MV-4-11 (cell line): ENCODE measurements at places on chromosomes 5 and 9.
A peak's percentile ranks its signal among the peaks of the same experiment; 100 is the strongest.

GRCh38 chr9:42388146-42388690 is 204.8 kb downstream of the SPATA31A6 start:
- DNase-seq: no peak

- no peak for DNase-seq
Observed at GRCh38 chr5:128842241-128842640, 123.0 kb upstream of the SLC27A6 start.

- DNase-seq: no peak
Observed at GRCh38 chr9:106892632-106893031, 29.7 kb downstream of the ZNF462 start.

DNA sequence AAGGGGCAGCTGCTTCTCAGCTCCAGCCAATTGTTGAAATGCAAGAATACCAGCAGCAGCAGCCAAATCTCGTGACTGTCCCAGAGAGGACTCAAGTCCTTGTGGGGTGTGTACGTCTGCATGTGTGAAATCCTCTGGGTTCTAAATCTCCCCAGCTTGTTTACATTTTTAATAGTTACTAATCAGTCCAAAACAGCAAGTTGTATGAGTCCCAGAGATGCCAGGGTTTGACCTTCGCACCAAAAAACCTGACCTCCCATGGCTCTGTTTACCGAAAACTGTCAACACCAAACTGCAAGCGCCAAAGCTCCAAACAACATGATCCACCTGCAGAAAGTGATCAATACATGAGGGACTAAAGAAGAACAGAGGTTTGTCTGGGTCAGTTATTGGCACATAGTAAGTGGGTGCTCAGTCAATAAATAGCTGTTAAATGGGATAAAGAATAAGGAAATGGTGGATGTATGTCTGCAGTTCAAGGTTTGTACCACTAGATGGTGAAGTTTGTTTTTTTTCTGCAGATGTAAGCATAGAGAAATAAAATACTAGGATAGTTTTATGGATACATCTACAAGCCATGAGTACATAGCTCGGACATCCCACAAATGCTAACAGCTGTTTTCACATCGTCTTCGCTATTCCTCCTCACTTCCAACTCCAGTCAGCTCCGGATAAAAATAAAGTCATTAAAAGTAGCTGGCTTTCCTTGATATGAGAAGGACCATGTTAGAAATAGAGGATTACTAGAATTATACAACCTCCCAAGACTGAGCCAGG is 85.3 kb upstream of the ADRB2 start:
- peak; percentile 71 for DNase-seq

GRCh38 chr5:102866237-102866600 is 111.1 kb downstream of the PAM start:
- no peak for DNase-seq

DNA sequence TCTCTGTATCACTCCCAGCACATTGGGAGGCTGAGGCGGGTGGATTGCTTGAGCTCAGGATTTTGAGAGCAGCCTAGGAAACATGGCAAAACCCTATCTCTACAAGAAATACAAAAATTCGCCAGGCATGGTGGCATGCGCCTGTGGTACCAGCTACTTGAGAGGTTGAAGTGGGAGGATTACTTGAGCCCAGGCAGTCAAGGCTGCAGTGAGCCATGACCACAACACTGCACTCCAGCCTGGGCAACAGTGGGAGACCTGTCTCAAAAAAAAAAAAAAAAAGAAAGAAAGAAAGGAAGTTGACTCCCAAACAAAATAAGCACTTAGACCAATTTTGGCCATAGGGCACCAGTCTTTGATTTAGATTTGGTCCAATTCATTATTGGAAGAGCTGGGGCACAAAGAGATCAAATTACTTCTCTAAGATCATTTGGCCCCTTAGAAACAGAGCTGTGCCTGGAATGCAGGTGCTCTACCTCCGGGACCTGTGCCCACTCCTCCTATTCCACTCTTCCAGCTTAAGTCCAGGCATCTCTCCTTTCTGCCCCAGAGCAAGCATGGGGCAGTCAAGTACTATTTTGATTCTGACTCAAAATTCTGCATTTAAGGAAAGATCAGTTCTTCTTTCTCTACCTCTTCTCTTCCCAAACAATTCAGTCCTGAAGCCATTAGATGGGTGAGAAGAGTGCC is 59.0 kb downstream of the ALDH7A1 start:
- no peak for DNase-seq

GRCh38 chr9:21499912-21500311 is 17.8 kb upstream of the IFNE start:
- DNase-seq: no peak

DNA sequence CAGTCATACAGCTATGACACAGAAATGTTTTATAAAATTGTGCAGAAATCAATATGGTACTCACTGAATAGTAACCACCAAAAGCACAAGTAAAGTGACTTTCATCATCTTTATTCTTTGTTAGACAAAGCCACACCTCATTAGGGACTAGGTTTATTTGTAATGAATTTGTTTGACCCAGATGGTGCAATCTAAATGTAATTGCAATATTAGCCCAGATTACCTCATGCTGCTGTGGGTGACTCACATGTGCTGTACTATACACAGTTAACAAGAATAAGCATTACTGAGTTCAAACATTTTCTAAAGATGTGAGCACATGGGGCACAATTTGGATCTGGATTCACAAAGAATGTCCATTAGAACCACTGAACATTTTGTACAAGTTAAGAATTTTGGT is 759.3 kb upstream of the TYRP1 start:
- DNase-seq: no peak

GRCh38 chr9:113668061-113668460 is 204.5 kb downstream of the RGS3 start:
- DNase-seq: no peak

DNA sequence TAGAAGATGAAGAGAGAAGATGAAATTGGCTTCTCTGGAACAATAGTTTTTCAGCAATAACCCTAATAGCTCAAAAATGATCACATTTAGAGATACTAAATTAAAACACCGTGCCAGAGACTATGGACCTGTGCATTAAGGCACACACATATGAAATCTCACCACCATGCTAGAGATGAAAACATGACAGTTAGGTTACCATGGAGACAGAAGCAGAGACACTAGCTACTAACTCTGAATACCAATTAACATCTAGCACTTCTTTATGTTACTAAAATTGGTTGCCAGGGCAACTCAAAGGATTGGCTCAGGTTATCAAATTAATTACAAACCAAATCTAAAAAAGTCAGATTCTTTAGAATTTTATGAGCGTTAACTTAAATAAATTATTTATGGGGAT is 337.7 kb downstream of the PLK2 start:
- no peak for DNase-seq
